Left ventricle myocardium superior (tissue), 1 donor: ENCODE measurements at places on chromosomes 6 and 20. TPM values are rescaled to one million over a fixed set of nuclear protein-coding genes. Genes with fewer than 3 reads are reported as not detected.

DNA sequence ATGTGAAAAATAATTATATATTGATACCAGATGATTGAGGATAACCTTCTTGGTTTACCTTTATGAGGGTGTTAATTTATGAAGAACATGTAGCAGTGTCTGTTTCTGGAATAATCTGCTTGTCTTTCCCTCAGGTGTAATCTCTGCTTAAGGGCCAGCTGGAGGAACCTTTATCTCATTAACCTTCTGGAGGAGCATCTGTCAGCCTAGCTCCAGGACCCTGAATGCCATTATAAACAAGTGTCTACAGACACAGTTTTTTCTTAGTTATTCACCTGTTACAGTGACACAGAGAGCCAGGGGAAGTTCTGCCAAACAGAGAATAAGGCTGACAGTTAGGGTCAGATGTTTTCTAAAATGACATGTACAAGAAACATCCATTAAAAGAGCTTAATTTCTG lies at the start of gene IMPG1:
Gene IMPG1 (minus strand): TSS at position 101 of the 400 bp plus-strand sequence. CDS start 174 bp downstream, outside the sequence.
- DNase-seq: no peak

GRCh38 chr6:109306733-109307132 lies 75.5 kb downstream of the CD164 start:
- no peak for DNase-seq

DNA sequence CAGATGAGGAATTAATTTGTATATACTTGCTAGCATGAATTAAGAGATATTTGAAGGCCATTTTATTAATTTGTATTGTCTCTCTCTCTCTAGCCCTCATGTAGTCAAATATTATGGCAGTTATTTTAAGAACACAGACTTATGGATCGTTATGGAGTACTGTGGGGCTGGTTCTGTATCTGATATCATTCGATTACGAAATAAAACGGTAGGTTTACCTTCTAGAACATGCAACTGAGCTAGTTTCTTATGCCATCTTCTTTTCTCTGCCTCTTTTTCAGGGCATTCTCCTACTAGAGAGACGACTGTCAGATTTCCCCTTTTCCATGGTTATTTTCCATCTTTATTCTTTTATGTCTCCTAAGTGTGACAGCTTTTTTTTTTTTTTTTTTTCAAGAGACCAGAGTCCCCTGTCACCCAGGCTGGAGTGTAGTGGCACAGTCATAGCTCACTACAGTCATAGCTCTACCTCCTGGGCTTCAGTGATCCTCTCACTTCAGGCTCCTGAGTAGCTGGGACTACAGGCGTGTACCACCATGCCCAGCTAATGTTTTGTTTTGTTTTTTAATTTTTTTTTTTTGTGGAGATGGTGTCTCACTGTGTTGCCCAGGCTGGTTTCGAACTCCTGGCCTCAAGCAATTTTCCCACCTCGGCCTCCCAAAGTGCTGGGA lies 15.6 kb downstream of the STK4 start:
- no peak for DNase-seq

DNA sequence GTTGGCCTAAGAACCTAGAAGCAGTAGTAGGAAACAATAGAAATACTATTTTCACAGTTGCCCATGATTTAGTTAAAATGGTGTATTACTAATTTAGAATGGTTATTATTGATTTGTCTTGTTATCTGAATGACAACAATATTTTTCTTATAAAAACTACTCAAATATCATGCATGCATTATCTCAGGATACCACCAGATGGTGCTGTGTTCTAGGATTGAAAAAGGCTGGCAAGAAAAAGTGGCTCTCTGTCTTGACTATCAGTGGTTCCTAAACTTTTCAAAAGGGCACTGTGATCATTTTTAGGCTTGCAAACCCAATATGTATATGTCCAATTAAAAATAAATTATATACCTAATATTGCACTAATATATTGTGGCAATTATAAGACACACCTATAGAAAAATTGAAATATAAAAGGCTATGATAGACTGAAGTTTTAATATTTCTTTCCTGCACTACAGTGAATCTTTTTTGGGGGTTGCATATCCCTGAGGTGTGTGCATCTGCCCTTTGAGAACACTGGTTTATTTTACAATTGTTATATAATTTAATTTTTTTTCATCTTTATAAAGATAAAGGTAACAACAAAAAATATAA lies 131.7 kb upstream of the MLIP start:
- no peak for DNase-seq

GRCh38 chr6:35050757-35051330 lies 90.3 kb downstream of the TCP11 start:
- DNase-seq: no peak

GRCh38 chr6:2188856-2189384 lies 56.5 kb downstream of the GMDS start:
- DNase-seq: no peak

DNA sequence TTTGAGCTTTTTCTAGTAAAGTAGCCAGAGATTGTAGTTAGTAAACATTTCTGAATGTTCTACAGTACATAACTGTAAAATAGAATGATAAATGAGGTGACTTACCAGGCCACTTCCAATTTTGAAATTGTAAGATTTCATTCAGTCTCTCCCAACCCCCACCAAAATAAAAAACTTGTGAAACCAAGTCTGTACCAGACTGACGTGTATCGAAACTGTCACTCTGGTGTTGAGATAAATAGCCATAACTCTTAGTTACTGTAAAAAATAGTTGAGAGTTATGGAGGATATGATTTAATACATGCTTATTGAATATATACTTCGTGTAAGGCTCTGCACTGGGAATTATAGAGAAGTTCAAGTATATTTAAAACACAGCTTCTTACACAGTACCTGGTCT lies 455.7 kb downstream of the PLCB1 start:
- no peak for DNase-seq

- no peak for DNase-seq
Measured at GRCh38 chr6:158500016-158500735, 59.7 kb upstream of the TMEM181 start.

DNA sequence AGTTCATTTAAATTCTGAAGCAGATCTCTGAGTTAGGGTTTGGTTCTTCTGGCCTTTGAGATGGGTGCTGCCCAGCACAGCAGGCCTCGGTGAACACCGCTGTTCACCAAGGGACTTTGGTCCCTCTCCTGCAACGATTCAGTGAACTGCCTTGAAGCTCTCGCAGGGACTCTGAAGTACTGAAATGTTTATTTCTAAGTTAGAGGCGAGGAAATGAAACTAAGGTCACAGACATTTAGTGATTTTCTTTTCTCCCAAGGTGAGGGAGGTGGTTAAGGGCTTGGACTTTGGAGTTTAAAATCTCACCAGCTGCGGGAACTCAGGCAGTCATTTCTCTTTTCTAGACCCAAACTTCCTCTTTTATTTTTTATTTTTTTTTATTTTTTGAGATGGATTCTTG lies 26.2 kb downstream of the E2F3 start:
- DNase-seq: no peak

DNA sequence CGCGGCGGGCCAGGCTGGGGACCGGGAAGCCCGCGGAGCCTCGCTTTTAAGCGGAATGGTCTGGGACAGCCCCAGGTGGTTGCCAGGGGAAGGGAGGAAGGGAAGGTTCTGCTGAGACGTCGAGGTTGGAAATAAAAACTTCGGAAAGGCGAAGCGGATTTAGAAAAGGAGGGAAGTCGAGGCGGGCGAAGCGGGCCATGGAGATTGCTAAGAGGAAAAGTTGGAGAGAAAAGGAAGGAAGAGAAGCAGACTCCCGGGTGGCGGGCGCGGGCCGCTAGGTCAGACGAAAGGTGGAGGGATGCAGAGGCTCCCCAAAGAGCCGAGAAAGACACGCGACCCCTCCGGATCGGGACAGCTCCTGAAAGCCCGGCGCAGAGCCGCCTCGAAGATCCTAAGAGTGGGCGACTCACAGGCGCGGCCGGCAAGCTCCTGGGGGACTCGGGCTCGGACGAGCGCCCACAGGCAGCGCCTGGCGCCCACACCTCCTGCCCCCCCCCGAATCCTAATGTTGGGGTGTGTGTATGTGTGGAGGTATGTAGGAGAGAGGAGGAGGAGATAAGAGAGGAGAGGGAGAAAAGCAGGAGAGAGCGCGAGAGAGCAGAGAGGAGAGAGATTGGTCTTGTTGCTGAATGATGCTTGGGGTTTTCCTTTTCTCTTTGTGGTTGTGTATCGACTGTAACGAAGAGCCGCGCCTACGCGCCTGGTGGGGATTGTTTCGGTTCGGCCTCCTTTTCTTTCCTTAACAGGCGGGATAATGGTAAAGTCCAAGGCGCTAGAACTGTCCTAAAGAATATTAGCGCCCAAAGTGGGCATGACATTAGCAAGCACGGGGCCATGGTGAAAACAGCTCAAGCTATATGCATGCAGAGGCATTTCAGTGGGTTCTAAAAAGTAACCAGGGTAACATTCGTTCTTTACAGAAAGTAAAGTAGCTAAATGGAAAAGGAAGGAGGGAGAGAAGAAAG lies 1.5 kb downstream of the TFAP2B start:
- no peak for DNase-seq

DNA sequence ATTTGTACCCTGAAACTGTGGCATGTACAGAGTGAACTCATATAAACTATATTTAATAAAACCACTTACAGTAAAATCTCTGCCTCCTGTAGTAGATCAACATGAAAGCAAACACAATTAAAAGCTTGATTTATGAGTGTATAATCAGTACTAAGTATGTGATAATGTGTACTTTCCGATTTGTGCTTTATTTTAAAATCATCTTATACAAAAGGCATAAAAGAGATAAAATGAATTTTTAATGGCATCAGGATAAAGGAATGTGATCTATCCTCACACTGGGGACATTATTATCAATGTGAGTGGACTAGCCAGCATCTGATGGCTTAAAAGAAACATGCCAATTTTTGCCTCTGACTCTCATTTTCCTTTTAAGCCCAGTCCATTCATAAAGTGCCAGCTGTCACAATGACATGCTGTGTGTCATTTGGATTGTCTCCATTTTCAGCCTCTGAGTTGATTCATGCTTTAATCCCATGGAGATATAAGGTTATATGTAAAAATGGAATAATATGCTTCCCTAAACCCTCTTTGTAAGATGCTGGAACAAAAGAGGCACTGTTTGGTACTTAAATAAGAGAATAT lies 831.6 kb upstream of the EYS start:
- DNase-seq: no peak

DNA sequence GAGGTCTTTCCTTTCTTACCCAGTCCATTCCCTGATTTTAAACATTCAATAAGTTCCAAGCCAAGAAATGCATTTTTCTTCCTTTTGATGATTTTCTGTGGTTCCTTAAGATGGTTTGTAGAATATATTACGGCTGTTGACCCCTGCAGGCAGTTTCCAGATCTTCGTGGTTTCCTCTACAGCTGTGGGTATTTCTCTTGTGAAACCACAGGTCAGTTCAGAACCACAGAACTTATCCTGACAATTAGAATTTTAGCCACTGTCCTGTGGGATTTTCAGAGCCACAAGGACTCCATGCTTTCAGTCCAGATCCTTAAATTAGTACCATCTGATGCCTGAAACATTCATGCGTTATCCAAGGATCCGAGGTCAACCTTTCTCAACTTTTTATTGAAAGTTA lies 29.7 kb upstream of the EXOC2 start:
- no peak for DNase-seq

DNA sequence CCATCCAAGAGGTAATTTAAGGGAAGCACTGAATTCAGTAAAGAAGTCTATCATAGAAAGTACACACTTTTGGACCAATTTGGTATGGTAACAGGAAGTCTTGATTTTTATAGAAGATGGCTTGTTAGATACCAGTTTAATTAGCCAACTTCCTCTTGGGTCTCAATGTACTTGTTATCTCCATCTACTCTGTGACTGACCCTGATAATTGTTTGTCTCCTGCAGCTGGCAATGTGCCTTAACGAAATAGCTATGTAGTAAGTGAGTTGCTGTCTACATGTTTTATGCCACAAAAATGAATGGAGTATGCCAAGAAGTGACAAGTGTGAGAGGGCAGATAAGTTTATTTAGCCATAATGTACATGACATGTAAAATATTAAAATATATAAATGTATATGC lies 410.5 kb upstream of the MAN1A1 start:
- no peak for DNase-seq

DNA sequence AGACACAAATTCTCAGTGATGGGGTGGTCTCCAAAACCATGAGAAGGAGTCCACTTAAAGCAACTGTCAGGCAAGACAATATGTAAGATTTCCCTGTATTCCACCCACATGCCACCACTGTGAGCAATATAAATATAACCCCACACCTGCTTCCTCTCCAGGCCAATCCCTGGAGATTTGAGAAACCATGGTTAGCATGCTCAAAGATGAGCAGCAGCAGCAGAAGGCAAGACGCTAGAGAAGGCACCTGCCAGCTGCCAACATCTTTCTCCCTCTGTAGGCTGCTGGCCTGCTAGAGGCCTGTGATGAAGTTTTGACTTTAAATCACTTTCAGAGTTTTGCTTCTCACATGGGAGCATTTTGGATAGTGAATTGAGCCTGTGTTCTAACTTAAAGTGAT lies 7.9 kb upstream of the SOD2 start:
- no peak for DNase-seq

GRCh38 chr6:157758516-157759023 lies 64.5 kb upstream of the SNX9 start:
- DNase-seq: no peak

DNA sequence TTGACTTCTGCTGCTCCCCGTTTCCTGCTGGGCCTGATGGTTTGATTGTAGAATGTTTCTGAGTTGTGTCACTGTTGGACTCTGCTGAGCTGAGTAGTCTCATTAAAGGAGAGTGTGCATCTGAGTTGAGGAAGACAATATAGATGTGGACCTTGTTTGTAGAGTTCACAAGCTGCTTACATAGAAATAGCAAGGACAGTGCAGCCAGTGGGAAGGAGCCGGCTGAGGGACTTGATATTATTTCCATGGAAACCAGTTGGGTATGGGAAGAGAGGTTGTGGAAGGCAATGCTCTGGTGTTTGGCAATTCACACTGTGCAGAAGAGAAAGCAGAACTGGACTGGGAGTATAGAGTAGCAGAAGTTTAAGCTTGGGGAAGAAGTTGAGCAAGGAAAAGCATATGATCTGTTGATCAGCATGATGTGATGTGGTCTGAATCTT lies 14.8 kb downstream of the IGF2R start:
- DNase-seq: no peak

- DNase-seq: peak; percentile 72
Measured at GRCh38 chr20:44217342-44218092, 6.9 kb upstream of the OSER1 start.

GRCh38 chr6:147390909-147391536 lies 117.5 kb upstream of the SAMD5 start:
- no peak for DNase-seq

- DNase-seq: no peak
Measured at GRCh38 chr6:39266782-39267355, 37.6 kb upstream of the KCNK5 start.

GRCh38 chr20:20859510-20859909 lies 147.1 kb upstream of the RALGAPA2 start:
- DNase-seq: no peak

DNA sequence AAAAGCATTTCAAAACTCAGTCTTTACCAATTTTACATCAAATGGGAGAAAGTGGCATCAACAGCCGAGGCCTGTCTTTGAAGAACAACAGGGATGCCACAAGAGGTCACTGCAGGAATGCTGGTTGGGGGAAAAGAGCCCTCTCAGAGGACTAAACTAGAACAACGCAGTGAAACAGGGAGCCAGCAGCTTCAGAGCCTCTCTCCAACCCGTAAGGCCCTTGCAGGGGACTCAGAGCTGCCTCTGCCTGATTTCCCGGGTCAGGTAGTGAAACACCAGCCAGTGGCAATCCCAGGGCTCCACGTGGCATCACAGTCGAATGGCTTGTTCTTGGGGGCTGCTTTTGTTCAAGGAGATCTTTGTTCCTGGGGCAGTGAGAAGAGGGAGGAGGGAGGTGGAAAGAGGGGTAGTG lies 55.0 kb upstream of the KCNK16 start:
- DNase-seq: peak; percentile 40

Gene COL21A1
- 23.2 TPM for total RNA-seq

Gene SMPDL3A
- total RNA-seq: 4.4 TPM

Gene RIPOR3
- total RNA-seq: 8.0 TPM

Gene WFDC12
- total RNA-seq: not detected

Gene CSTF1
- 19.5 TPM for total RNA-seq

Gene ASCC3
- 14.2 TPM for total RNA-seq
